Stimulated activated CD8-positive, alpha-beta memory T cell treated with anti-CD3 and anti-CD28 coated beads, Interleukin-12 subunit alpha, Interleukin-12 subunit beta, amount 100 ng/mL, for 4 hours (primary cell): ENCODE measurements at places on chromosomes 12 and 14.

DNA sequence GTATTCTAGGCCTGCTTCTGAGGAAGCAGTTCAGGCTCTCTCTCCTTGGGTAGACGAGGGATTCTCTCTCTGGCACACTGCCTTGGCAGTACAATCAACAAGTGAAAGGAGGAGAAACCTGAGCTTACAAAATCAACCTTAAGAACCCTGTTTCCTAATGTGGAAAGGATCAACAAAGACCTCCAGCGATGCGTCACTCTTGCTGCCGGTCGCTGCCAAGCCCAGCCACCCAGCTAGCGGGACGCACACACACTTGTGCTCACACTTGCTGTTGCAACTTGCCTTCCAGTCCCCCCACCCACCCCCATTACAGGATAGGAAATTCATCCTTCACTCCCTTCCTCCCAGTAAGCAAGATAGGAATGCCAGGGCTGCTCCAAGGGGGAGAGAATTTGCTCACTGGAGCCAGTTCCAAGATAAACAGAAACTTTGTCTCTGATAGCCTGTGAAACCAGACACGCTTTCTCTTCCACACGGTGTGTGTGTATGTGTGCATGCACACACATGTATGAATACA lies 144.3 kb downstream of the BCL11B start:
- DNase-seq = no peak

DNA sequence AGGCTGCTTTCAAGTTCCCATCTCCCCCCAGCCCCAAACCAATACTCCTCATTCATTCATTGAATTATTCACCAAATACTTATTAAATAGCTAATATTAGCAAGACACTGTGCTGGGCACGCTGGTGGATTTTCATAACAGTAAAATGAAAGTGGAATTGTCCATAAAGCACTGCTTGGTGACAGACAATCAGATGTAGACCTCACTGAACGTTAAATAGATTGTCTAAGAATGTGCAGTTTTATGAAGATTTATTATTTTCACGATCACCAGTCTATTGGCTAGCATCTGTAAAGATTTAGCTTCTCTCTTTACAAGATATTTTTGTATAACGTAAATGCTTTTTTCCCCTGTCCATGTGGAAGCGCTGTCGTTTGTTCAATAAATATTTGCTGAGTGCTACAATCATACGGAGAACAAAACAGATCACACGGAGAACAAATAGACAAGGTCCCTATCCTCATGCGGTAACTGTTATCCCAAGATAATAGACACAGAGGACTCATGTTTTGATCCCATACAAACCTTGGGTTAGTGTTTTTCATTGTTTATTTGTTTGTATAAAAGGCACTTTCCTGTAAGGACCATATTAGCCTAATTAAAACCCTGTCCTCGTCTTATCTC lies 397.6 kb downstream of the BCAT1 start:
- no peak for DNase-seq

DNA sequence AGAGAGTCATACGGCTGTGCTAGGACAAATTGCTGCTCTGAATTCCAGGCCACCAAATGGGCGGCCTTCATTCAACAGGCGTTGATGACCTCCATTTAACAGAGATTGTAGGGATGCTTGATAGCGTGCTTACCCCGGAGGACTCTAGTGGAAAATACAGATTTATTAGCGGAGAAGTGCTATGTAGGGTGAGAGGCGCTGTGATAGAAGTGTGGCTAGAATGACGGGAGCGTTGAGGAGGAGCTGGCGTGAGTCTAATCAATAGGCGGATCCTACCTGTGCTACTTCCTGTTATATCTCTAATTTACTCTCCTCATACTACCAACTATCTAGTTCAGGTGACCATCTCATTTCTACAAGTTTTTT lies 668 bp downstream of the MRPS35 start:
- no peak for DNase-seq

DNA sequence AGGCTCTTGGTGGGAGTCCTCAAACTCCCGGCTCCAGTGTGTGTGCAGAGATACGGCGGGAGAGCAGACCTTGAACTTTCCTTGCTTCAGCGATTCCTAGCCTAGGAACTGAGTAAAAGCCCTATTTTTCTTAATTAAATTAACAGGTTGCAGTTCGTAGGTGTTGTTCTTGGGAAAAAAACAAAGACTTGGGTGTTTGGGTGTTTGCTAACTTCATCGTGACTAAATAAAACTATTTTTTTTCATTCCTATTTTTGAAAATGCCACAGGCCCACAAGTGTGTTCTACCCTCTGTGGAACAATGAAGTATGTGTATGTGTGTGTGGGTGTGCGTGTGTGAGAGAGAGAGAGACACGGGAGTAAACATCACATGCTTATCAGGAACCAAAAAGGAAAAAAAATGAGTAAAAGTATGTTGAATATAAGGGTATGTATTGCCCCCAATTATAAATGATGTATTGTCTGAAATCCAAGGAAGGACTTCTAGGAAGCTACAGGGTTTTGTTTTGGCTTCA lies 651 bp downstream of the TMEM117 start:
- DNase-seq = no peak

GRCh38 chr14:87014856-87015255 lies 978.1 kb downstream of the GALC start:
- no peak for DNase-seq

DNA sequence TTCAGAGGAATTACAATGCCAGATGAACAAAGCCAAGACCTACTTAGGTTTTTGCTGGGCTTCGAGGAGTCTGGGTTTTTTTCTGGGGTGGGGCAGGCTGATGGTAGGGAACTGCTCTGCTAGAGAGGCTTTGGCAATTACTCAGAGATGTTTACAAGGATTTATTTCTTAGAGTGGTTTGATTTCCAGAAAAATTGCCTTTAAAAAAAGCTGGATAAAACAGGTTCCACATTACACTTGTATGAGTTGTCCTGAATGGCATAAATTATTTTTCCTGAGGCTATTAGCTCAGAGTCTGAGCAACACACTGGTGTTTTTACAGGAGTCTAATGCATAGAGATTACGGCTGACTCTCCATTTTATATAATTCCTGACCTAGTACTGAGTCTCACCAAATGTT lies 118.5 kb upstream of the FRMD6 start:
- no peak for DNase-seq

DNA sequence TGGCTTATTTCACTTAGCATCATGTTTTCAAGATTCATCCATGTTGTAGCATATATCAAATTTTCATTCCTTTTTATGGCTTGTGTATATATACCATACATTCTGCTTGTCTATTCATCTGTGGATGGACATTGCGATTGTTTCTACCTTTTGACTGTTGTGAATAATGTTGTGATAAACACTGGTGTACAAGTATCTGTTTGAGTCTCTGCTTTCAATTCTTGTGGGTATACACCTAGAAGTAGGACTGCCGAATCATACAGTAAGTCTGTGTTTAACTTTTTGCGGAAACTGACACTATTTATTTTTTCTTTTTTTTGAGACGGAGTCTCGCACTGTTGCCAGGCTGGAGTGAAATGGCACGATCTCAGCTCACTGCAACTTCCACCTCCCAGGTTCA lies 19.6 kb upstream of the RPS6KA5 start:
- no peak for DNase-seq
